Bladder microvascular endothelial cell (primary cell): ENCODE measurements at places on chromosomes 5 and 9. TPM values are rescaled to one million over a fixed set of nuclear protein-coding genes. Genes with fewer than 3 reads are reported as not detected.

CDH12 gene
- not detected in 2 replicates for total RNA-seq

PLAC8L1 gene
- not detected in 2 replicates for total RNA-seq

TMEM250 gene
- 40.6 and 48.5 TPM in 2 replicates for total RNA-seq

NR5A1 gene
- not detected in 2 replicates for total RNA-seq

PCDHB11 gene
- 0.16 and 0.69 TPM in 2 replicates for total RNA-seq

IL17B gene
- not detected in 2 replicates for total RNA-seq

ALDH1A1 gene
- total RNA-seq = 109 and 3,182 TPM in 2 replicates

IL9 gene
- total RNA-seq = not detected in 2 replicates

ATOSB gene
- 13.8 and 25.2 TPM in 2 replicates for total RNA-seq

OSMR gene
- total RNA-seq = 9.7 and 21.2 TPM in 2 replicates

TMOD1 gene
- 1.5 and 7.9 TPM in 2 replicates for total RNA-seq

RNF183 gene
- total RNA-seq = not detected in 2 replicates

AP3S1 gene
- total RNA-seq = 42.4 and 55.4 TPM in 2 replicates

PCDHGB7 gene
- total RNA-seq = 3.2 and 12.3 TPM in 2 replicates

FOXD4L3 gene
- not detected in 2 replicates for total RNA-seq

NOL6 gene
- 9.4 and 30.8 TPM in 2 replicates for total RNA-seq

HRH2 gene
- total RNA-seq = not detected in 2 replicates

LCN10 gene
- total RNA-seq = 0.13 TPM in 1 of 2 replicates, not detected in the other
